ENCODE measurements at places on chromosomes 16 and 17. TPM values are rescaled to one million over a fixed set of nuclear protein-coding genes. Genes with fewer than 3 reads are reported as not detected.

Gene CLEC18B
- total RNA-seq: 0.48 TPM

Gene FBXW10
- not detected for total RNA-seq

Gene FBXO39
- total RNA-seq: 1.1 TPM

Gene NEUROD2
- total RNA-seq: not detected

Gene SLC13A2
- total RNA-seq: not detected

Gene BCL6B
- 0.88 TPM for total RNA-seq

Gene SLC12A3
- total RNA-seq: not detected

Gene OR3A3
- total RNA-seq: not detected

Gene CCL17
- not detected for total RNA-seq

Gene GJC1
- 0.88 TPM for total RNA-seq

Gene INCA1
- total RNA-seq: not detected

Gene EPN3
- total RNA-seq: not detected

Gene CBX2
- total RNA-seq: 1.7 TPM

Gene GOSR1
- 45.5 TPM for total RNA-seq

Gene PHKB
- total RNA-seq: 36.3 TPM

Gene COQ7
- total RNA-seq: 13.2 TPM

Gene MPDU1
- total RNA-seq: 58.6 TPM

Gene ABCA8
- not detected for total RNA-seq

Gene PPP4C
- 147 TPM for total RNA-seq

Gene KRT33A
- not detected for total RNA-seq

Gene SSTR5
- total RNA-seq: not detected

Gene ARHGAP23
- 0.81 TPM for total RNA-seq

Gene TTLL6
- total RNA-seq: not detected

Gene CHRNE
- 0.43 TPM for total RNA-seq

Gene HOXB5
- not detected for total RNA-seq

Gene FSCN2
- 0.43 TPM for total RNA-seq

Gene CTRB2
- not detected for total RNA-seq

Gene TBX6
- total RNA-seq: 1.9 TPM

Gene CCR7
- total RNA-seq: 44.6 TPM

Gene TMED6
- 1.3 TPM for total RNA-seq

Gene RANBP10
- total RNA-seq: 23.2 TPM

Gene NOG
- 0.25 TPM for total RNA-seq

Gene CSF3
- total RNA-seq: not detected

Gene C17orf78
- not detected for total RNA-seq

Gene RAC3
- total RNA-seq: 8.1 TPM

Gene GDPD3
- 12.3 TPM for total RNA-seq

Gene CNTNAP1
- total RNA-seq: 1.2 TPM

Gene HSD11B2
- not detected for total RNA-seq

Gene AANAT
- not detected for total RNA-seq

Gene MYO1D
- 8.3 TPM for total RNA-seq

Measured in activated CD4-positive, alpha-beta memory T cell treated with anti-CD3 and anti-CD28 coated beads, Interleukin-2, amount 10 ng/mL, durations not matched to agents 7 days and 5 days (primary cell).